Psoas muscle (tissue), 8 donors: ENCODE measurements at places on chromosomes 2 and 18.

GRCh38 chr2:9754532-9754887 is 88.8 kb upstream of the TAF1B start:
- no peak for DNase-seq

DNA sequence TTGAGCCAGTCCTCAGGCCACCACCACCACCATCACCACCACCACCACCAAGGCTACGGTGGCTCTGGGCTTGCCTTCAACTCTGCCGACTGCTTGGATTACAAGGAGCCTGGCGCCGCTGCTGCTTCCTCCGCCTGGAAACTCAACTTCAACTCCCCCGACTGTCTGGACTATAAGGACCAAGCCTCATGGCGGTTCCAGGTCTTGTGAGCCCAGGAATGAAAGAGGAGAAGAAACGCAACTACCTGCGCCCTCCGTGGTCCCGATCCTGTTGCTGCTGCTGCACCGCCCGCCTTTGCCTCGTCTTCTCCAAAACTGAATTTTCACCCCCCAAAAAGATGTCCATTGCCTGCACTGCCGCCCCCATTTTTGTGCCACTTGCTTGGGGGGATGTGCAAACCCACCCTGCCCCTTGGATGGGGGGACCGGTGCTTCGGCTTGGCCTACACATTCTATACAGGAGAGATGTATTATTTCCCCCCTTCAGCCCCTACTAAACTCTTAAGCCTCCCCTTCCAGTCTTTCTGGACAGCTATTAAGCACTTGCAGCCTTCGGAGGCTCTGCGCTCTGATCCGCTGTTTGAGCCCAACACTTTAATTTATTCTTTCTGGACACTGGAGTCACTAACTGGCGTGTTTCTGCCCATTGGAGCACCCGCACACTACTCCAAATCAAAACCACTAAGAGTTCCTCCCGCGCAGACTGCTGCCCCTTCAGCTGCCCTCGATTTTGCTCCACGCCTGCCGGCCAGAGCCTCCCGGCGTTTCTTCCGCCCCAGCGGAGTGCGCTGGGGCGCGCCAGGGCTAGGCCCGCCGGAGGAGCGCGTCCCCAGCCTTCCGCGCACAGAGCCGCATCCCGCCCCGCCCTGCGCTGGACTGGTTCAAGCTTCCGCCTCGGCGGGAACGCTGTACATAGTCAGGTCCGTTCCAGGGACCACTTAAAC is 5.7 kb downstream of the OTX1 start:
- peak; percentile 28 for DNase-seq

DNA sequence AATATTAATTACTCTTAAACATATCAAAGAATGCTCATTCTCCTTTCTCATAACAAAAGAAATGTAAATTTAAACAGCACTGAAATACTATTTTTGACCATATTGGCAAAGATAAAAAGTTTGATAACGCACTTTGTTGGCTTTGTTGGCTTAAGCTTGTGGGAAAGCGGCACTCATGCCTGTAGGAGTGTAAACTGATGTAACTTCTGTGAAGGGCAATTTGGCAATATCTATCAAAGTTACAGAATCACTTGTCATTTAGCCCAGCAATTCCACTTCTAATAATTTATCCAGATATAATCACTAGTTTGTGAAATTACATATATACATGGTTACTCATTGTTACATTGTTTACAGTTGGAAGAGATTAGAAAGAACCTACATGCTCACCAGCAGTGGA is 311.8 kb upstream of the STON1 start:
- no peak for DNase-seq

DNA sequence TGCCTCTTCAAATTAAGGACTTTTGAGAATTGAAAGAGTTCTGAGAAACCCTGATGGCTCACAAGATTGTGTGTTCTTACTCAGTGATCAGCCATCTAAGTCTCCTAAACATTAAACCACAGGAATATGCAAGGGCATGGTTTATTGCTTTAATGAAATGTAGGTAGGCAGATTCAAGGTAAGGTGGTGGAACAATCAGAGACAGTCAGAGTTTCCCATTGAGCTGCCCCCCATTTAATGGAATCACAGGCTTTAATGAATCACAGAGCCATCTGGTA is 107.8 kb upstream of the LRATD1 start:
- no peak for DNase-seq

- no peak for DNase-seq
Measured at GRCh38 chr2:176984987-176985386, 227.6 kb upstream of the HNRNPA3 start.

GRCh38 chr2:202378001-202378400 is 1.9 kb downstream of the BMPR2 start:
- DNase-seq: no peak

- DNase-seq: no peak
Measured at GRCh38 chr2:24820598-24821432, 27.6 kb downstream of the CENPO start.
